Liver (tissue), 10 donors: ENCODE measurements at places on chromosomes 2 and 18. TPM values are rescaled to one million over a fixed set of nuclear protein-coding genes. Genes with fewer than 3 reads are reported as not detected.

Gene FAM124B
- 0.42 TPM for total RNA-seq

GRCh38 chr2:110770959-110771431 is 38.6 kb downstream of the ACOXL start:
- no peak for DNase-seq

DNA sequence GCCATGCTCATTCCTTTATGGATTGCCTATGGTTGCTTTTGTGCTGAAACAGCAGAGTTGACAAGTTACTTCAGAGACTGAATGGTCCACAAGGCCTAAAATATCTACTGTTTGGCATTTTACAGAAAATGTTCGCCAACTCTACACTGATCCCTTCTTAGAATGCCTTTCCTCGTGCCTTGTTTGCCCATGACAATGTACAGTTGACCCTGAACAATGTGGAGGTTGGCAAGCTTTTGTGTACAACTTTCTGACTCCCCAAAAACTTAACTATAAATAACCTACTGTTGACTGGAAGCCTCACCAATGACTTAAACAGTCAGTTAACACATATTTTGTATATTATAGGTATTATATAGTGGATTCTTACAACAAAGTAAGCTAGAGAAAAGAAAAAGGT is 361.4 kb downstream of the EPHA4 start:
- no peak for DNase-seq

DNA sequence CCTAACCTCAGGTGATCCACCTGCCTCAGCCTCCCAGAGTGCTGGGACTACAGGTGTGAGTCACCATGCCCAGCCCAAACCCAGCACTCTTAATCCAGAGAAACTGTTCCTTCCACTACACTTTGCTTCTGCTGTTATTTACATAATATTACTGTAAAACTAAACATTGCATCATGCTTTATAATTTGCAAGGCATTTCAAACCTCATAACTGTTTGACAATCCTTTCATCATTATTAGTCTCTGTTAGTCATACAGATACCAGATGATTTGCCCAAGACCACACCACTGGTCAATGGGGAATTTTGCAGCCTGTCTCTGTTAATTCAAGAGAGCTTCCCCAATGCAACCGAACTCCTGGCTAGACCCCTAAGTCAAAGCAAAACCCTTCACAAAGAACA is 338.3 kb downstream of the ALK start:
- no peak for DNase-seq

Gene IL36A
- not detected for total RNA-seq

Gene CPO
- total RNA-seq: not detected

- no peak for DNase-seq
These were observed 363.1 kb downstream of the NUP35 start for GRCh38 chr2:183487326-183487725.

DNA sequence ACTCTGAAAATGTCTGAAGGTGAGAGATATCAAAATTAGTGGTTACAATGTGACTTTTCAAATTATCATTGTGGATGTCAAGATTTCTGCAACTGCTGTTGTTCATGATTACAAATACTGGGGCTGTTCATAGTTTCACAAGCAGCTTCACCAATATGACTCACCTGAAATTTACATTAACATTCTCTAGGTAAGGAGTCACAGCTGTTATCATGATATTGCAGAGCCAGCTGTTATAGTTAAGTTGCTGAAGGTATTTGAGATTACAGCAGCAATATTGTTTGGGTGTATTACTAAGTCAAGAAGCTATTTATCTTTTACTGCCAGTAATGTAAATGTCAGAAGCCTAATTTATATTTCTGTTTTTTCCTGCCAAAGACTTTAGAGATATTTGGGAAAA is 140.0 kb downstream of the MC4R start:
- no peak for DNase-seq

GRCh38 chr18:6106091-6106685 is 210.9 kb upstream of the TMEM200C start:
- DNase-seq: no peak

DNA sequence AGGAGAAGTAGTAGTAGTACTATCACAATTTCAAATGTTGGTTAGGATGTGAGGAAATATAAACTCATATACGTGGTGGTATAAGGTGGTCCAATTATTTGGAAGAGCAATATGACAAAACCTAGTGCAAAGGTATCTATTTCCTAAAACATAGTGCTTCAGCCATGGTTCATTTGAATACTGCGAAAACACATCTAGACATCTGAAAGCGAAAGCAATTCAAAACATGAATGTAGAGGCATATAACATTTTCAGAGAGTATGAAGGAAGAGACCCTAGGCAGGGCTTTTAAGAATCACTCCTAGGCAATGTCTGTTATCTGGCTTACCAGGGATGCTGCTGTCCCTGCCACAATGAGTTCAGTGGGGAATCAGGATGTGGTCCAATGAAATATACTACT is 1085.8 kb downstream of the TDRD15 start:
- DNase-seq: no peak

Gene DLGAP1
- 1.2 TPM for total RNA-seq

GRCh38 chr18:59268721-59269562 is 4.3 kb downstream of the RAX start:
- DNase-seq: no peak
